Stimulated activated CD8-positive, alpha-beta memory T cell treated with anti-CD3 and anti-CD28 coated beads, Interleukin-12 subunit alpha, Interleukin-12 subunit beta, amount 100 ng/mL, for 1 hour (primary cell): ENCODE measurements at places on chromosomes 7 and 10.

GRCh38 chr10:103452506-103453230, 498 bp upstream of the CALHM2 start:
- no peak for DNase-seq

DNA sequence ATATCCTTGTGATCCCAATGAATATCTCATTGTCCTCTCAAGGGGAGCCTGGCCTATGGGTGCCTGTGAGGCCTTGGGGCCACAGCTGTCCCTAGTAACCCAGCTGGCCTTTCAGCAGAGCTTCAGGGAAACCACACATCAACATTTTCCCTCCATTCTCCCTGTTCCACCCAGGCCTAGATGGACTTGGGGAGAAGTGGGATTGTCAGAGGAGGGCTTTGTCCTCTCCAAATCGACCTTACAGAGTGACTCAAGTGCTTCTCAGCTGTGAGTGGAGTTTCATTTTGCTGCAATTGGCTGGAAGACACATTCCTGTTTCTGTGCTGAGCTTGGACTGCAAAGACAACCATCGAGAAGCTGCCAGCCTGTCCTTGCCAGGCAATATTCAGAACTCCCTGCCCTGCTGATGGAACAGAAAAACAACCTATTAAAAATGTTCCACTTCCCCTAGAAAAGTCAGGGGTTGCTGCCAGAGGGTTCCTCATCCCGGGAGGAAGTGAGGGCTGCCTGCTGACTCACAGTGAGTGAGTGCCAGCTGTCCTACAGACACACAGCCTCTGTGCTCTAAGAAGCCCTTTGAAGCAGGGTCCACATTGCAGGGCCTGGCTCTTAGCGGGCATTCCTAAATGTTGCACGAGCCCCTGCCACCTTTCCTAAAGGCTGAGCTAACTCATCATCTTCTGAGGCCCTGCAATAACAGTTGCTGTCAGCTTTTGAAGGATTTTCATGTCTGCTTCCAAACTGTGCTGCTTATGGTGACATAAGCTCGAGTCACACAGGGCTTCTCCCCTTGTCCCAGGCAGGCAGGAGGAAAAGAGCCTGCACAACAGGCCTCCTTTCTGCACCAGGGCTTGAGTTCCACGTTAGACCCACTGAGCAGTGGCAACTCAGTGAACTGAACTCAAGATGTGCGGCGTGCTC, 20.5 kb downstream of the STRA8 start:
- DNase-seq: no peak

- no peak for DNase-seq
Measured at GRCh38 chr10:104966563-104967297, 325.6 kb downstream of the SORCS3 start.

DNA sequence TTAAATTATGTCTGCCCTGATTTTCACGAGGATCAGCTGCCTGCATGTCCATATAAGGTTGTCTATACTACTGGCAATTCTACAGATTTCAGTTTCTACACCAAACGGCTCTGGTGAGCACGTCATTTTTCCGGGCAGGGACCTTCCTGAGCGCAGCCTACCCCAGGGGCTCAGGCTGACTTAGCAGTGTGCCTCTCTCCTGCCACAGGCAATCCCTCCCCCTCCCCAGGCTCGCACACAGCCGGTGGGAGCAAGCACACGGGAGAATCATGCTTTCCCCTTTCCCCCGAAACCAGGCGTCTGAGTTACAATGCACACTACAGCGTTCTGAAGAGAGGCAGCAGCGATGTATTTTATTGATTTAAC, 1.7 kb downstream of the KLF6 start:
- peak; percentile 50 for DNase-seq

- DNase-seq: no peak
Measured at GRCh38 chr10:109974504-109975191, 33.1 kb upstream of the ADD3 start.

DNA sequence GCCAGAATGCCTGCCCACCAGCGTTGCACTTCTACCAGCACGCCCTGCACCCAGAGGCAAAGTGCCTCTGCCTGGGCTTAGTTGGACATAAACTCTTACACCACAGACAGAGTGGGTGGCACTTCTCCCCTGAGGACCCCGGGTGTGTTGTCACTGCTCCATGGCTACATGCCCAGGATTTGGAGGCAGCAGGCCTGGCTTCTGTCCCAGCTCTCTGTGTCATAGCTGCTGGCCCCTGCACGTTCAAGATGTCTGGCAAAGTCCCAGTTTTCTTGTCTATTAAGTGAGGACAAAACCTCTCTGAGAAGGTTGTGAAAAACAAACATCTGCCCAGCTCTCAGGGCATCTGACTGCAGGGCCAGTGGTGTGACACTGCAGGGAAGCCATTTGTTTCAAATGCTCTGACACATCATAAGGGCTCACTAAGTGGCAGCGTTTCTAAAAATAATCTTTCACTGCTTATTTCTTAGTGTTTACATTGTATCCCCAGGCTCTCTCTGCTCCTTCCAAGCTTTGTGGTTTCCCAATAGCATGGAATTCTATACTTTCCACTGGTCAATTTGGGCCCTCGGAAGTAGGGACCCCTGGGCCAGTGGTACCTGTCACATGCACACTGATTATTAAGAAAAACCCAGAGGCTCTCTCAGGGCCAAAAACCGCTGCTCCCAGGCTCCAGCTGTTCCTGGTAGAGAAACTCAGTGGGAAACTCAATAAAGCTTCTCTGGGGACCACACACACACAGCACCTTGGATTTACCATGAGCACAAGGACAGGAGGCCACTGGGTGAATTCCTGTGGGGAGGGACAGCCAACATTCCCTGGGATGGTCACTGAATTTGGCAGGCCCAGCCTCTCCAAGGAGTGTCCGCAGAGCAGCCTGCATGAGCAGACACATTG, 86.2 kb upstream of the ANLN start:
- DNase-seq: no peak

DNA sequence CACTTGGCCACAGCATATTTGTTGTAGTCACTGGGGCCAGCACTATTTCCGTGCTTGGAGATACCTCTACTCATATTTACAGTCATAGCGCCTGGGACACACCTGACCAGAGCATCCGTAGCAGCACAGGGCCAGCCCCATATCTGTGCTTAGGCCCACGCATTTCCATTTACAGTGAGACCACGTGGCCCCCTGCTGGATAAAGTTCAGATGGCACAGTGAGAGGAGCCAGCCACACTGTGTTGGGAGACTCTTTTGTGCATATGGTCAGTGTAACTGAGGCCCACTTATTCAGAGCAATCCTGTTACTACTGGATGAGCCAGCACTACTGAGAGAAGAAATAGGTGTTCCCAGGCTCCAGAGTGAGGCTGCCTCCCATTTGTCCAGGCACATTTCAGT, 455.3 kb downstream of the REEP3 start:
- no peak for DNase-seq

- no peak for DNase-seq
Measured at GRCh38 chr7:14858410-14858809, 44.1 kb downstream of the DGKB start.

DNA sequence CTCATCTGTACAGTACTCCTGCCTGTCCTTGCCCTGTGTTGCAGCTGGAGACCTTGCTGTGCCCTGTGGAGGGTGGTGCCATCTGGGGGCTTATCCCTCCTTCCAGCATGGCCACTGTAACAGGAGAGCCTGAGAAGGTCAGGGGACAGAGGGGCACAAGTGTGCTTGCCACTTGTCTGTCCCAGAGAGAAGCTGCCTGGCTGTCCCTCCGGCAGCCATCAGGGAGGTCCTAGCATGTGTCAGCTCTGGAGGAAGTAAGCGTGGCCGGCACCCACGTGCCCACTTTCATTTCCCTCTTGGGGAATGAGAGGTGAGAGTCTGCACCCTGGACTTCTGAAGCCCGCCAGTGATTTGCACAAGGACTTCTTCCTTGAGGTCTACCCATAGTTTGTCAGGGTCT, 97.0 kb upstream of the PPIF start:
- no peak for DNase-seq

GRCh38 chr7:109611656-109612055, 1042.0 kb downstream of the DNAJB9 start:
- DNase-seq: no peak

- peak; percentile 64 for DNase-seq
Measured at GRCh38 chr7:24572997-24573553, at the start of gene PALS2. PALS2 (plus strand) TSS chr7:24573452; CDS start chr7:24623668, 50,216 bp downstream.

- no peak for DNase-seq
Measured at GRCh38 chr10:25582961-25583360, 351.1 kb upstream of the MYO3A start.

- no peak for DNase-seq
Measured at GRCh38 chr7:31782411-31782991, 95.5 kb downstream of the PPP1R17 start.

GRCh38 chr7:22238354-22239311, 118.3 kb downstream of the RAPGEF5 start:
- no peak for DNase-seq

GRCh38 chr10:88527245-88527644, 55.9 kb downstream of the RNLS start:
- no peak for DNase-seq

DNA sequence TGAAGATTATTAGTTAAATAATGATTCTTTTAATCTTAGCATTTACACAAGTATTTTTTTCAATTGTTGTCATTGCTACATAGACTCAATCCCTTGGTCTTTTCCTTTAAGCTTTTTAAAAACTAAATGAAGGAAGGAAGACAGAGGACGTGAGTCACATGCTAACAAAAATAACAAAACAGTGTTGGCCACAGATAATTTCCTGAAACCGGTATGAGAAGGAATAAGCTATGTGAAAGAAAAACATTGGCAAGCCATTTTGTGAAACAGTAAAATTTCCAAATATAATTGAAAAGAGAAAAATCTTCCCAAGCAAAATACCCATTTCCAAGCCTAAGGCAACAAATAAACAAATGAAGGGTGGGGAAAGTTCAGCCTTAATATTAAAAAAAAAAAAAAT, 223.0 kb downstream of the AHR start:
- DNase-seq: no peak

GRCh38 chr10:114095559-114096337, 52.1 kb downstream of the ADRB1 start:
- DNase-seq: no peak

DNA sequence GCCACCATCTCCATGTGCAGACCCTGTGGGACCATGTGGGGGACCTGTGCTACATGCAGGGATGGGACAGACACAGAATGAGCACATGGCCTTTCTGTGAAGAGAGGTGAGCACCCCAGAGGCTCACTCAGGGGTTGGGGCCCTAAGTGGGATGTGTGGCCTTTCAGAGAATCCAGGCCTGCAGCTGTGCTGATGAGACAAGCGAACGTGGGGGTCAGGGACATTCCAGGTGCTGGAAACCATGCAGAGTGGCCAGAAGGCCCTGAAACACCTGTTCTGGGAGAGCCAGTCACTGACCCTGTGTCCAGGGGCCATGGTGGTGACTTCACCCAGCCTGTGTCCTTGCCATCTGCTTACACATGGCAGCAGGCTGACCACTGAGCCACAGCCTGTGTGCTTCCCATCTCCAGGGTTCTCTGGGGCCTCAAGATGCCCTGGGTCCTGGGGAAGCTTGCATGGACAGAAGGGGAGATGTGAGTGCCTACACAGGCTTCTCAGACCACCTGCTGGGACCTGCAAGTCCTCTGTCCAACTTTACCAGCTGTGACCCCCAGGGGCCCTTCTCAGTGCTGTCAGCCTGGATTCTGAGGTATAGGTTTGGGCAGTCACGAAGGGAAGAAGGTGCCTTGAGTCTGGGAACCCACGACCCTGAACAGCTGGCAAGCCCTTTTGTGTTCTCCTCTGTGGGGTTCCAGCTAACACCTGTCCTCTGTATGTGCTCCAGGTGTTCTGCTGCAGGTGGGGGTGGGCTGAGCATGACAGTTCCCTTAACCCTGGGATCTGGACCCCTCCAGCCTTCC, 17.6 kb downstream of the RAMP3 start:
- DNase-seq: no peak

DNA sequence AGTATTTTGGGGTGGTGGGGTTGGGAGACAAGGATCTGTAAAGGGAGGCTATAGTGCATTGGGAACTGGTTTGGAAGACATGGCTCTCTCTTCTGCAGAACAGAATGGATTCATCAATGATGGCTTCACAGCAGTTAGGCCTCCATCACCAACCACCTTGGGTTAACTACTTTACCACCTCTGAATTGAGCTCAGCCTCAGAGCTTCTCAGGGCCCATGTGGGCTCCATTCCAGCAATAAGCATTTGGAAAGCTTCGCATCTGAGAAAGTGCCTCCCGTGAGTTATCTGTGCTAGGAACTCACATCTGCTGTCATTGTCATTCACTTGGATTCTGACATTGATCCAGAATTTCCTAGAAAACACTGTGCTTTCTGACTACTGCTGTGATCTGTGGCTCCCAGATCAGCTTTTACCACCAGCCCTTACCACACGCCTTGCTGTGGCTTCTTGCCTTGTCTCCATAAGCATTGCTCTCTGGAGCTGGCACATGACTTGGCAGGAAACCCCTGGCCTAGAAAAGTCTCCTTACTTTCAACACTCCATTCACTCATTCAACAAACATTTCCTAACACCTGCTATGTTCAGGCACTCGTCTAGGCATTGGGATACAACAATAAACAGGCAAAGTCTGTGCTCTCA, 70.7 kb upstream of the ADO start:
- no peak for DNase-seq

GRCh38 chr7:31017032-31017675, 35.0 kb upstream of the ADCYAP1R1 start:
- no peak for DNase-seq
